ENCODE measurements at places on chromosomes 11 and 22.

DNA sequence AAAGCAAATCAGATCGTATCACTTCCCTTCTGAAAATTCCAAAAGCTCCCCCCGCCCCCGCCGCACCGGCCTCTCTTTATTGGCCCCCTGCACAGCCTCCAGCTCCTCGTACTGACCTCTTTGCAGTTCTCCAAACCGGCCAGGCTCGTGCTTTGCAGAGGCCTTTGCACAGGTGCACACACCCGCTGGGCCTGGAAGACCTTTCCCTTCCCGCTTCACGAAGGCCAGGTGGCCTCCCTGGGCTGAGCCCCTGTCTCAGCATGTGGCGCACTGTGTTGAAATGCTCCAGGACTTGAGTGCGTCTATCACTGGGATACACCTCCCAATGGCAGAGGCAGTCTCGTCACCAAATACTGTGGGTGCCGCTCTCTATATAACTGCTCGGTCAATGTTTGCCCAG lies 13.2 kb upstream of the ADA2 start:
- H3K27me3 ChIP-seq = no peaks in the 10 kb centered on the region
- H3K4me3 ChIP-seq = no peak overlapping the region
- no peak overlapping the region for H3K27ac ChIP-seq
- peaks cover 8% of the 10 kb centered on the region for H3K4me1 ChIP-seq
- DNase-seq = no peak

DNA sequence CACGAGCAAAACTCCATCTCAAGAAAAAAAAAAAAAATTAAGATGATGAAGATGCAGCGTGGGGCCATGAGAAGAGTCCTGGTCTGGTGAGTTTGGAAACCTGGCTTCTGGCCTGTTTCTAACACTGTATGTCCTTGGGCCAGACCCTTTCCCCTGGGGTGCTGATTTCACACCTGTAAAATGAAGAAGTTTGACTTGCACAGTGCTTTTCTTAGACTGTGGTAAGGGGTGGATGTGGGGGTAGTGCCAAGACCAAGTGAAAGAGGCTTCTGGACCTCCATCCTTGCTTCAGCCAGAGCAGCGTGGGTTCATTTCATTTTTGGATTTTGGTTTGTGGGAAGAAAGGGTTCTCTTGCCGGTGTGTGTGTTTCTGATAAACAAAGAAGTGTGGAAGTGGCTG lies 42.1 kb downstream of the PTPRJ start:
- no peak overlapping the region for H3K27ac ChIP-seq
- H3K27me3 ChIP-seq = no peaks in the 10 kb centered on the region
- peaks cover 21% of the 10 kb centered on the region for H3K4me1 ChIP-seq
- no peak overlapping the region for H3K4me3 ChIP-seq

DNA sequence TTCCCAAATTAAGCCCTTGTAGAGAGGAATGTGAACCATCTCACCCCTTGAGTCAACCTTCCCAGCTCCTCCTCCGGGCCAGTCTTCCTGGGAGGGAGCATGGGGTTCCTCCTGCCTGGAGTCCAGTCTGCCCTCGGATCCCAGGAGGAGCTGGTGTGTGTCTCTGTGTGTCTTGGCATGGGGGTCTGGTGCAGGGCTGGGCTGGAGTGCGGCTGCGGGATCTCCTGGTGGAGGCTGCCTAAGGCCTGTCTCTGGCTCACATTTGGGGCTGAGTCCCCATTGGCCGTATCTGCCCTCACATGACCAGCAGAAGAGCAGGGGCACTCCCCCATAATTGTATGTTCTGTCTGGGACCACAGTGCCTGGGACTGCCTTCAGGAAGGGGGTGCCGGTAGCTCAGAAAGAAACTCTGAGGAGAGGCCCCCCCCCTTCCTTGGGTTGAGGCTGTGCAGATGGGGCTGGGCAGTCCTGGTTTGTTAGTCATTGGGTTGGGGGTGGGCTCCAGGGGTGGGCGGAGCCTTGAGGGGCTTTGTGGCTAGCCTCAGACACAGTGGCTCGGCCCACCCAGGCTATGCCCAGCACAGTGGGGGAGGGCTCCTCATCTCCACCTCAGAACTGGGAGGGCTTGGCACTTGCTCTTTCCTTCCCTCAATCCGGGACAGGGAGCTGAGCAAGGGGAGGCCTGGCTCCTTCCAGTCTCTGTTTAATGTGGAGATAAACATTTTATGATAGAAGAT lies 2.9 kb downstream of the C1QTNF5 start:
- H3K27ac ChIP-seq = peak overlapping the region; percentile 75
- H3K36me3 ChIP-seq = peaks cover 16% of the 10 kb centered on the region
- no peak overlapping the region for H3K4me3 ChIP-seq
- peak; percentile 83 for DNase-seq

- H3K36me3 ChIP-seq = no peaks in the 10 kb centered on the region
- no peak overlapping the region for H3K27ac ChIP-seq
- peaks cover 46% of the 10 kb centered on the region for H3K27me3 ChIP-seq
- H3K4me3 ChIP-seq = no peak overlapping the region
Measured at GRCh38 chr11:128921793-128922192, 20.9 kb downstream of the TP53AIP1 start.

- no peak for DNase-seq
- no peak overlapping the region for H3K4me3 ChIP-seq
- peaks cover 5% of the 10 kb centered on the region for H3K4me1 ChIP-seq
- peaks cover 7% of the 10 kb centered on the region for H3K27me3 ChIP-seq
- H3K27ac ChIP-seq = no peak overlapping the region
Measured at GRCh38 chr11:79514695-79515094, 73.9 kb upstream of the TENM4 start.

- no peak overlapping the region for H3K27ac ChIP-seq
- H3K27me3 ChIP-seq = no peaks in the 10 kb centered on the region
- peaks cover 30% of the 10 kb centered on the region for H3K36me3 ChIP-seq
- H3K4me3 ChIP-seq = no peak overlapping the region
- no peak for DNase-seq
- no peaks in the 10 kb centered on the region for H3K4me1 ChIP-seq
Measured at GRCh38 chr11:69089258-69089657, 40.5 kb downstream of the TPCN2 start.

DNA sequence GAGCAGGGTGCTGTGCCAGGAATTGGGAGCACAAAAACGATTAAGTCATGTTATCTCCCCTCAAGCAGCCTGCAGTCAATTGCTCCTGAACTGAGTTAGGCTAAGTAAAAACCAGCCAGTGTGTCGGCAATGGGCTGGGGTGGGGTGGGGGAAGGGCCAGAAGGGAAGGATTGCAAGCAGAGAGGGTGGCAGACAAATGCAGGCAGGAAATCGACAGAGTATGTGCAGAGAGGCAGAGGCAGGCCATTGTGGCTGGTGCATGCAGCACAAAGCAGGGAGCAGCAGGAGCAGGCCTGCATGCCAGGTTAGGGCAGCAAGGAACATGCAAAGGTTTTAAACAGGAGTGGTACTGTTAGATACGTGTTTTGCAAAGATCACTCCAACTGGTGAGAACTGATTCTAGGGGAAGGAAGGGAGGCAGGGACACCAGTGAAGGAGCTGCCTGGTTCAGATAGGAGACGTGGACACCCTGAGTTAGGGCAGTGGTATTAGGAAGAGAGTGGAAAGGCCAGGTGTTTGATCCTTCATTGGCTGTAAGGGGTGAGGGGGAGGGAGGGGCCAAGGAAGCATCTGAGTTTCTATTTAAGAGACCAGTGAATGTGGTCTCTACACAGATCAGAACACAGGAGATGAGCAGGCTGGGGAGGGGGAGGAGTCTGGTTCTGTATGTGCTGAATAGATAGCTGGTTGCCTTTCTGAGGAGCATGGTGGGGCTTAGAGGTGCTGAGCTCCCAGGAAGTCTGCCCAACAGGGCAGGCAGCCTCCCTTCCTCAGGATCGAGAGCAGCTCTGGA lies 70.8 kb upstream of the PHOX2A start:
- peaks cover 22% of the 10 kb centered on the region for H3K36me3 ChIP-seq
- no peaks in the 10 kb centered on the region for H3K27me3 ChIP-seq
- no peak overlapping the region for H3K4me3 ChIP-seq
- H3K4me1 ChIP-seq = peaks cover 10% of the 10 kb centered on the region

DNA sequence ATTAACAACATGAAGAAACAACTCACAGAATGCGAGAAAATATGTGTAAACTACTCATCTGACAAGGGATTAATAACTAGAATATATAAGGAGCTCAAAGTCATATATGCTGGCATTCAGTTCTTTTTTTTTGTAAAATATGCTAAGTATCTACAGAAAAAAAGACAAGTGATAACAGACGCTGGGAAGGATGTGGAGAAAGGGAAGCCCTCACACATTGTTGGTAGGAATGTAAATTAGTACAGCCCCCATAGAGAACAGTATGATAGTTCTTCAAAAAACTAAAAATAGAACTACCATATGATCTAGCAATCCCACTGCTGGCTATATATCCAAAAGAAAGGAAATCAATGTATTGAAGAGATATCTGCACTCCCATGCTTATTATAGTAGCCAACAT lies 13.8 kb downstream of the GAB2 start:
- no peaks in the 10 kb centered on the region for H3K27me3 ChIP-seq
- H3K36me3 ChIP-seq = peaks cover 5% of the 10 kb centered on the region
- no peak overlapping the region for H3K4me3 ChIP-seq
- DNase-seq = no peak
- H3K27ac ChIP-seq = no peak overlapping the region

DNA sequence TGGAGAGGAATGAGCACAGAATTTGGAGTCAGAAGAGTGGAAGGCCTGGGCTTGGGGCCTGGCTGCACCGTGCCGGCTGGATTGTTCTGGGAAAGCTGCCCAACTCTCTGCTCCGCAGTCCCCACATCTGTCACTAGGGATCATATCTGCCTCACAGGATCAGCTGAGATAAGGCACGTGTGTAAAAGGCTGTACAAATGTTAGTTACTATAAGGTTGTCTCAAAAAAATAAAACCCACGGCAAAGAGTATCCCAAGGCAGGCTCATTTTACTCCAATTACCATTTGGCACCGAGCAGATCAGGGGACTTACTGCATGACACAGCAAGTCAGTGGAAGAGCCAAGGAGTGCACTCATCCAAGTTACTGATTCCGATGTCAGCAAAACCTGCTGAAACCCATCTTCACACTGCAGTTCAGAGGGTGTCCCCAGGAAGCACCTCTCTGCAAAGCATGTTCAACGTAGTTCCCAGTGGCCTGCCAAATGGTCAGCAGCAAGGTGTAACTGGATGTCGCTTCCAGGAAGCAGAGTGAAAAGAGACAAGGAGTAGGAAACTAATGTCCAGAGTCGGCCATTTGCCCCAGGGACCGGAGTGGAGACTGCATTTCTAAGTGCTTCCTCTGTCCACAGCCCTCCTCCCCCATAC lies 18.1 kb upstream of the MRTFA start:
- H3K4me1 ChIP-seq = peaks cover 2% of the 10 kb centered on the region
- no peaks in the 10 kb centered on the region for H3K27me3 ChIP-seq
- no peak overlapping the region for H3K27ac ChIP-seq
- DNase-seq = no peak
- H3K36me3 ChIP-seq = no peaks in the 10 kb centered on the region

DNA sequence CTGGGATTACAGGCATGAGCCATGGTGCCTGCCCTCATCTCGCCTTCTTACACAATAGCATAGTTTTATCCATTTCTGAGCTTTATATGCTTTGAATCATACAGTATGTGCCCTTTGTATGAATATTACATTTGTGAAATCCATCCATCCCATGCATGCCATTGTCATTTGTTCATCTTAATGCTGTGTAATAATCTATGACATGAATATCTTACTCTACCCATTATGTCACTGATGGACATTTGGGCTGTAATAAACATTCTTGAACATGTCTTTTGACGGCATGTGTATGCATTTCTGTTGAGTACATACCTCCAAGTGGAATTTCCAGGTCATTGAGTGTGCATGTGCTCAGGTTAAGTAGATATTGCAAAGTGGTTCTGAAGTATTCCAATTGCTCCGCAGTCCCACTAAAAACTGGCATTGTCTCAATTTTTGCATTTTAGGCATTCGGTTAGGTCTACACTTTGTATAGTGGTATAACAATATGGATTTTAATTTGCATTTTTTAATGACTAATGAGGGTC lies 339.3 kb upstream of the SYN3 start:
- no peak overlapping the region for H3K27ac ChIP-seq
- DNase-seq = no peak
- H3K4me3 ChIP-seq = no peak overlapping the region
- no peaks in the 10 kb centered on the region for H3K4me1 ChIP-seq
- no peaks in the 10 kb centered on the region for H3K27me3 ChIP-seq

DNA sequence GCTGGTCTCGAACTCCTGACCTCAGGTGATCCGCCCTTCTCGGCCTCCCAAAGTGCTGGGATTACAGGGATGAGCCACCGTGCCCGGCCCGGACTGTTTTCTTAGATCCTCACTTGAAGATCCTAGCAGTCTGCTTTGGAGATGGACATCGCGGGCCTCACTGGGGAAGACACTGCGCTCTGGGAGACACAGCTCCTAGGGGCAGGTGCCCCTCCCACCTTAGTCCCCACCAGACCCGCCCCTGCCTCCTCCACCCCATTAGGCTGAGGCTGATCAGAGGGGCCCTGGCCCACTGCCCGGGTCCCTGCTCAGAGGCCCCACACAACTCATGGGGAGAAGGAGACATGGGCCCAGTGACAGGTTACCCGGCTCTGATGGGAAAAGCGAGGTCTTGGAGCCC lies 11.3 kb upstream of the LTO1 start:
- no peaks in the 10 kb centered on the region for H3K36me3 ChIP-seq
- DNase-seq = no peak
- no peak overlapping the region for H3K27ac ChIP-seq
- no peaks in the 10 kb centered on the region for H3K27me3 ChIP-seq

DNA sequence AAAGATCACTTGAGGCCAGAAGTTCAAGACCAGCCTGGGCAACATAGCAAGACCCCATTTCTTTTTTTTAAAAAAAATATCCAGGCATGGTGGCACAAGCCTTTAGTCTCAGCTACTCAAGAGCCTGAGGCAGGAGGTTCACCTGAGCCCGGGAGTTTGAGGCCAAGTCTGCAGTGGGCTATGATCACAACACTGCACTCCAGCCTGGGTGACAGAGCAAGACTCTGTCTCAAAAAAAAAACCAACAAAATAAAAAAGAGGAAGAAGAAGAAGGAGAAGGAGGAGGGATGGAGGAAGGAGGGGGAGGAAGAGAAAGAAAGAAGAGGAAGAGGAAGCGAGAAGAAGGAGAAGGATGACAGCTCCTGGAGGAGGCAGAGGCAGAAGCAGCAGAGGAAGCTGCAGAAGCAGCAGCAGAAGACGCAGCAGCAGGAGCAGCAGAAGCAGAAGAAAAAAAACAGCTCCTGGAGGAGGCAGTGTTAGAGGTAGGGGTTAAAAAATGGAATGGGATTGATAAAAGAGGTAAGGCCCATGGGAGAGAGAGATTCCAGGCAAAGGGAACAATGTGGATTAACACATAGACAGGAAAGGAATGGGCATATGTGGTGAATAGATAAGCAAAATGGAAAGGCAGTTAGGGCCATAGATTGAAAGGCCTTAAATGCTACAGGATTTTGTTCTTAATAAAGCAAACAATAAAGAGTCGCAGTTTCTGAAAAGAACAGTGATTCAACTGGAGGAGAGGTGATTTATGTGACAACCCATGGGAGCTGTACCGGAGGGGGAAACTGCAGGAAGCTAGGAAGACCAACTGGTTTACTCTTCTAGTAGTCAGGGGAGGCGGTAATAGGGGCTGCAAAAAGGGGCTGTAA lies 10.9 kb downstream of the PRCP start:
- no peaks in the 10 kb centered on the region for H3K36me3 ChIP-seq
- DNase-seq = no peak
- no peaks in the 10 kb centered on the region for H3K27me3 ChIP-seq
- H3K4me3 ChIP-seq = no peak overlapping the region

- H3K27me3 ChIP-seq = no peaks in the 10 kb centered on the region
- no peak overlapping the region for H3K4me3 ChIP-seq
- H3K27ac ChIP-seq = no peak overlapping the region
- H3K36me3 ChIP-seq = no peaks in the 10 kb centered on the region
- no peak for DNase-seq
Measured at GRCh38 chr11:30395751-30396150, 72.8 kb downstream of the ARL14EP start.

- H3K4me3 ChIP-seq = no peak overlapping the region
- peaks cover 22% of the 10 kb centered on the region for H3K4me1 ChIP-seq
- DNase-seq = no peak
- H3K36me3 ChIP-seq = no peaks in the 10 kb centered on the region
- H3K27me3 ChIP-seq = no peaks in the 10 kb centered on the region
- H3K27ac ChIP-seq = no peak overlapping the region
Measured at GRCh38 chr22:42433754-42434682, 1.8 kb upstream of the NFAM1 start.

All from neuronal stem cell (in vitro differentiated cells).